Activated naive CD4-positive, alpha-beta T cell (primary cell): ENCODE measurements at places on chromosomes 3 and 15.
A peak's percentile ranks its signal among the peaks of the same experiment; 100 is the strongest.

DNA sequence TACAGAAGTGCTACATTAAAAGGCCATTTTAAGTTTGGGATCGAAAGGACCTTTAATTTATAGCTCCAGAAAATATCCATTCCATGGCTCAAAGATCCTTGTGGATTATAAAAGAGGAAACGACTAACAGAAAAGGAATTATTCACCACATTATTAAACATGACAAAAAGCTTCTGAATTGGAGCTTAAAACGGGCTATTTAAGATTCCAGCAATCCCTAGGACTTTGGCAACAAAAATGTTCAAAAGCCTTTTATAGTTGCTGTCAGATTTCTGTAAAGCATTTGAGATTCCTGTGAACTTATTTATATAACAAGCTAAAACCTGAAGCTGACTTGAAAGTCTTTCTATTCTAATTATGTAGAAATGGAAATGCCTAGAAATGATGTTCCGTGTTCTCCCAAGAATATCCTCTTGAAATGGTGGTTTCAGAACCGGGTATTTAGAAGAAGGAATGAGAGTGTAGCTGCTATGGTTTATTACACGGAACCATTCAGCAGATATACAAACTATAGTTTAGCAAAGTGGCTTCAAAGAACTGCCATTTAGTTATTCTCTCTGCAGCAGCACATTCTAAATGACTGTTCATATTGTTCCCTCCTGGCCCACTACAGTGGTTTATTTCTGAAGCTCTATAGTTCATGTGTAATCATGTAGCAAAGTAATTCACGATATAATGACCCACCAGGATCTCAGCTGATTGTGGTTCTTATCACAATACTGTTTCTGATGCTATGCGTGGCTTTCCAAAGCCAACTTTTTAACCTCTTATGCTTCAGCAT is 961.7 kb downstream of the FHIT start:
- DNase-seq = no peak

DNA sequence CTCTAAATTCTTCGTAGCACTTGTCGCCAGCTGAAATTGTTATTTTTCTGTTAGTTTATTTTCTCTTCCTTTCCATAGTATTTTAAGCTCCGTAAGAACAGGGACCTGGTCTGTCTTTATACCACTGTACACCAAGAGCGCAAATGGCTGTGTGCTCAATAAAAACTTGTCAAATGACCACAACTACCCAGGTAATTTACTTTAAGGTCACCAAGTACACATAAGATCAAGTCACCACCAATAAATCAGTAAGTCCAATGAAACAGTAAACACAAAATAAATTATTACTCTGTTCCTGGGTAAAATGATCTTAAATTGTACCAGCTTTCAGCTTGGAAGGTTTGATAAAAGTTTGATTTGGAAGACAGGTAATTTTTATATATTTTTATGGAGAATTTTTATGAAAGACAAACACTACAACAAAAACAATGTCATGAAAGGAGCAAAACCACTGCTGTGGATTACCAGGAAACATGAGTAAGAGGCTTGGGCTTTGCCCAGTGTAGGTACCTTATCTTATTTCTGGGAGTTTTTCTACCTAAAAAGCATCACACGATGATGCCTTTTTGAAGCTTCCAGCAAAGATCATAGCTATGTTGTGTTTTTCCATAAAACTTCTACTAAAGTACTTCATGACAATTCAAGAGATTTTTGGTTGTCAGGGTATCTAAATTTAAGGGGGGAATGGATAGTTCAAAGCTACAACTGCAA is 406.8 kb downstream of the SHQ1 start:
- DNase-seq = no peak

DNA sequence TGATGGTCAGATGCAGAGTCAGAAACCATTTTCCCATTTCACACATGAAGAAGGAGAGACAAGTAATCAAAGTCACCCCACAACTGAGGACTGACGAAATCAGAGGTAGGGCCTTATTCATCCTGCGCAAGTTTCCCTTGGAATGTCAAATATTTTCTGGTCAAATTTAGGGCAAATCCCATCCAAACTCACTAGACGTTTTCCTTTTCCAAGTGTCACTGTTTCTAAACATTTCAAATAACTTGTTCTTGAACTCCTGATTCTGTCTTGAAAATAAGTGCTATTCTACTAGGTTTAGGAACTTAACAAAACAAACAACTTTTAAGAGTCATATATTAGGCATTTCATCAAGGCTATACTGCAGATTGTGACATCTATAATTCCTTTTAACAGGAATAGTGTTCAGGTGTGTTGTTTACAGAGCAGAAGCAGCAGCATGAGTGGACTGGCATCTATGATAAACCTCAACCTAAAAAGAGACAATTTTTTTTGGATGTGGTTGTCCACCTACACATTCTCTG is 40.7 kb downstream of the SUMF1 start:
- DNase-seq = no peak

GRCh38 chr15:77013776-77014131 is 18.8 kb downstream of the PSTPIP1 start:
- DNase-seq = peak; percentile 64

- DNase-seq = no peak
Measured at GRCh38 chr15:74376825-74377581, 9.6 kb upstream of the CYP11A1 start.

DNA sequence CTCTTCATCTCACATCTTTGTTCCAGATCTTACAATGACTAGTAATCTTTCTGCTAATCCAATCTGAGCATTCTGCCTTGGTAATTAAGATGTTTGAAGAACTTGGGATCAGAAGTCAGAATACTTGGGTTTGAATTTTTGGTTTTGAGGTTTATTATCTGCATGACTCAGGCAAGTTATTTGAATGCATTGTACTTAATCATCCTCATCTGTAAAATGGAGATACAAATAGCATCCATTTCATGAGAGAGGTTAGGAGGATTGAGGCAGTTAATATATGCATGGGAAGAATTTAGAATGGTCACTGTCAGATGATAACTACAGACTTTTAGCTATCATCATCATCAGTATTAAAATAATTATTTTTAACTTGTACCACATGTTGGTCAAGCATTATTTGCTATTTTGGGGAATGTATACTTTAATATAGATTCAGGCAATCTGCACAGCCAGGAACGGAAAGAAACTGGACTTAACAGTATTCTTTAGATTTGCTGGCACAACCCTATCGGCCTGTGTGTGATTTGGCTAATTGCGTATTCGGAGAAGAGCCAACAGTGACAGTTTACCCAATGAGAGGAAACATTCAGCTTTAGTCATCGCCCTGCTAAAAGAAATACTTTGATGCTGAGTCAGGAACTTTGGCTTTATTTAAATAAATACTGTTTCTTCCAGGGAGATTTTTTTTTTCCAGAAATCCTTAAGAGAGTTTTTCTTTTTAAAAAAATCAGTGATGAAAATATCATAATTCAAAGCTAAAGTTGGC is 600.0 kb downstream of the ROBO1 start:
- DNase-seq = no peak

DNA sequence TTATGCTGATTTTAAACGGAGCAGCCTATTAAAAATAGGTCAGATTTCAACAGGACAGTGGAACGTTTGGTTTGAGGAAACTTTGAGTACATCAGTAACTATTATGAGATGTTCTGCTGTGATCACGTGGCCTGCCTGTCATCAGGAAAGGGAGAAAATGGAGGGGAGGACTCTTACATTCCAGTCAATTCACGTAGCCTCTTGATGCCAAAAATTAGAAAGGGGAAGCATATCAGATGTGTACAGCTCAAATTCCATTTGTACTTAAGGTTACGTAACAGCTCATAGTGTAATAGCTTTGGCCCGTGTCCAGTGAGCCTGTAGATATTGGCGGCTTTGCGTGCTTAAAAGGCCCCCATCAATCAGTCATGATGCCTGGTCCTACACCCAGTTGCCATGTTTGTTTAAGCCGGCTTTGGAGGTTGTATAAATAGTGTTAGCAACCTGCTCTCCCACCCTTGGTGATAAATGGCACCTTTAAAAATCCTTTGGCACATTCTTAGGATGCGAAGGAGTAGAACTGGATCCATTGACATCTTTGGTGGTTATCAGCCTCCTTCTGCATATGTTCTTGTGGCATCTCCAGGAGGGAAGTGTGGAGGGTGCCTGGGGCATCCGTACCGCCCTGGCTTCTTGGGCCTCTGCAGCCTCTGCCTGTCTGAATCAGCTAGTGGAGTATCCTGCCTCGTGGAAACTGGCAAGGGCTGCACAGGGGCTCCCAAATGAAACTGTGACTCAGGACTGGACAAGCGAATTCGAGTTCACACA is 163.9 kb downstream of the THSD4 start:
- no peak for DNase-seq
